Fibroblast of villous mesenchyme (primary cell): ENCODE measurements at places on chromosomes 1 and 21. TPM values are rescaled to one million over a fixed set of nuclear protein-coding genes. Genes with fewer than 3 reads are reported as not detected.

DNA sequence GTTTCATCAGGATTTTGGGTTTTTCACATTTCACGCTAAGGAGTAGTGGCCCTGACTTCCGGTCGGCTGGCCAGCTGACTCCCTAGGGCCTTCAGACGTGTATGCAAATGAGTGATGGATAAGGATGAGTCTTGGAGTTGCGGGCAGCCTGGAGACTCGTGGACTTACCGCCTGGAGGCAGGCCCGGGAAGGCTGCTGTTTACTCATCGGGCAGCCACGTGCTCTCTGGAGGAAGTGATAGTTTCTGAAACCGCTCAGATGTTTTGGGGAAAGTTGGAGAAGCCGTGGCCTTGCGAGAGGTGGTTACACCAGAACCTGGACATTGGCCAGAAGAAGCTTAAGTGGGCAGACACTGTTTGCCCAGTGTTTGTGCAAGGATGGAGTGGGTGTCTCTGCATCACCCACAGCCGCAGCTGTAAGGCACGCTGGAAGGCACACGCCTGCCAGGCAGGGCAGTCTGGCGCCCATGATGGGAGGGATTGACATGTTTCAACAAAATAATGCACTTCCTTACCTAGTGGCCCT lies 23.1 kb upstream of the TNFRSF1B start:
- DNase-seq, result peak; percentile 100

Gene HAO2
- total RNA-seq, result not detected in 2 replicates

- DNase-seq, result no peak
Measured at GRCh38 chr1:47555841-47556560, 118.2 kb downstream of the FOXD2 start.

Gene RBM11
- 0.32 and 0.43 TPM in 2 replicates for total RNA-seq

Gene SLC22A15
- total RNA-seq, result 7.8 and 9.3 TPM in 2 replicates

Gene RAB3B
- 58.9 and 77.3 TPM in 2 replicates for total RNA-seq

DNA sequence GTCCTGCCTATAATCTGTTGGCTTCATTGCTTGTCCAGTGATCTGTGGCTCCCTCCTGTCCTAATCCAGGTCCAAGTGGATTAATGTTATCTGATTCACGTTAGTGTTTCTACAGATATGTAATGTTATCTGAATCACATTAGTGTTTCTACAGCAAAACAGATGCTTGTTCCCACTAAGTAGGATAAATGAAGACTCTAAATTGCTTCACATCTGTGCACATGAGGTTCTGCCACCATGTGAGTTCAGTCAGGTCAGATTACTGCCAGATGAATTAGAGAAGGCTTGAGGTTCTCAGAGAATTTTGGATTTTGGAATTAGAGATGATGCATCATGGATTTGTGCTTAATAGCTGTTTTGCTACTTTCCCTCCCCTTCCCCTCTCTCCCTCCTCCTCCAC lies 13.2 kb downstream of the DISC1 start:
- no peak for DNase-seq

Gene KRTAP12-3
- total RNA-seq, result not detected in 2 replicates

- no peak for DNase-seq
Measured at GRCh38 chr1:167135281-167135840, 41.5 kb downstream of the STYXL2 start.

GRCh38 chr21:34807146-34807880 lies 138.5 kb downstream of the CLIC6 start:
- peak; percentile 97 for DNase-seq

DNA sequence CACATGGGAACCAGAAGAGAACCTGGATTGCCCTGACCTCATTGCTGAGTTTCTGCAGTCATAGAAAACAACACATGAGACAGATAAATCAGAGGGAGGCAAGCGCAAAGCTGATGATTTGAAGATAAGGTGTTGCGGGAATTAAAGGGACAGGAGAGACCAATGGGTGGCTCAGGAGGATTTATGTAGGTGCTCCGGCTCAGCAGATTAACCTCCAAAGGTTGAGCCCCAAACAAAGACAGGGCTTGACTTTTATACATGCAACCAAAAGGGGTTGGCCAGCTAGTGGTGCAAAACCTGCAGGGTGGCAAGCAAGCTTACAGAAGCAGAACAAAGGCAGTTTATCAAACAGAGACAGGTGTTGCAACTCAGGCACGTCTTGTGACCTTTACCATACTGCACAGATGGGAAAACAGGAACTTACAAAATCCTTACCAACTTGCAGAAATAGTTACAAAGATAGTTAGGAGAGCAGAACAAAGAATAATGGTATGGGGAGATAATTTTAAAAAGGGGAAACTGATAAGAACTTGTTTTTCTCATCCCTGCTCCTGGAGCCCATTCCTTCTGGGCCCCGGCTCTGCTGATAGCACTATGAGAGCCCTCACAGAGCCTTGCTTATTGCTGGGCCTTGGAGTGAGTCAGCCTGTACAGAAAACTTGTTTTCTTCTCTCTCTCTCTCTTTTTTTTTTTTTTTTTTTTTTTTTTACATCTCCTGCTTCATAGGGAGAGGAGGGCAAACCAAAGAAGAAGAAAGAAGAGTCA lies 93.6 kb downstream of the SNRPE start:
- DNase-seq, result no peak

DNA sequence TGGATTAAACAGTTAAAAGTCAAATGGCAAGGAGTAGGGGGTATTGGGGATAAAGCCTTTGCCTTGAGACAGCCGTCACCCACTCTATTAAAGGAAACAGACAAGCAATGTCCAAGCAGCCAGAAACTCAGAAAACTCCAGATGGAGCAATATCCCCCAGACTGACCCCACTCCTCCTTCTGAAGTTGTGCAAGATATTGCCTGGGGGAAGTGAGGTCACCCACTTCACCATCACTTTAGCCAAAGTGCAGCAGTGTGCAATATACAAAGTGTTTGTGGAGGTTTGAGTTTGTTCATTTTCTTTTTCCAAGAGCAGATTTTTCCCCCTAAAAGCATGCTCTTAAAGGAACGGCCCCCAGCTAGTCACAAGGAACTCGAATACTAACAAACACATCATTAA lies 125.1 kb downstream of the ETS2 start:
- peak; percentile 94 for DNase-seq

- peak; percentile 63 for DNase-seq
Measured at GRCh38 chr1:115828101-115829022, 12.6 kb downstream of the NHLH2 start.

- no peak for DNase-seq
Measured at GRCh38 chr1:186499571-186499970, 38.7 kb upstream of the PDC start.

DNA sequence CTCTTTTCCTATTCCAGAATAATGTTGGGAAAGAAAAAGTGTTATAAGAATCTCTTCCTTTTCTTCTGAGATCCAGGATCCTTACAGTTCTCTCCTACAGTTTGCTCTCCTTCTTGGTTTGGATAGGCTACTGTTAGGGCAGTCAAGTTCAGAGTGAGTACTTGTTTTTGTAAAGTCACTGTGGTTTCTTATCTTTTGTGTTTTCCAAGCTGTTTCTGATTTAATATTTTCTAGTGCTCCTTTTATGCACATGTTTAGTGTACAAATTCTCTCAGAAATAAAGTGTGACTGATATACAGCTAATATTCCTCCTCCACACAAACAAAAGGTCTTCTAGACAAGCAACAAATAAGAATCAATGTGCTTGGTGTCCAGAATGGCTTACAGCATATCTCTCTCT lies 107.7 kb downstream of the BACH1 start:
- DNase-seq, result peak; percentile 10

Gene CD34
- 0.32 and 0.43 TPM in 2 replicates for total RNA-seq

GRCh38 chr1:61083013-61083806 lies 849 bp downstream of the NFIA start:
- no peak for DNase-seq

Gene CLIC6
- under 0.01 TPM in 2 replicates for total RNA-seq

DNA sequence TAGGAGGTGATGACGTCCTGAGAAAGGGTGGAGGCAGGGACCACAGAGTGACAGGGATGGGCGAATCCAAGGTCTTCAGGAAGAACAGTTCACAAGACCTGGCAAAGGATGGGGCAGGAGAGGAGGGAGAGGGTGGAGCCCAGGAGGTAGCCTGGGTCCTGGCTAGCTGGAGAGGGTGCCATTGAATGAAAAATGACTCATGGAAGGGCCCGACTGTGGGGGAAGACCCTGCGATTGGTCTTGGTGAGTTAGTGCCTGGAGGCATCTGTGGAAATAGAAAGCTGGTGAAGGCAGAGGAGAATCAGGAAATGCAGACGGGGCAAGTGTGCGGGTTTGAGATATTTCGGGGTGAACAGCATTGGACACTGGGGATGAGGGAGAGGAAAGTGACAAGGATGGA lies 60.3 kb upstream of the SLC45A1 start:
- DNase-seq, result no peak

Gene CPT2
- total RNA-seq, result 13.2 and 19.0 TPM in 2 replicates

DNA sequence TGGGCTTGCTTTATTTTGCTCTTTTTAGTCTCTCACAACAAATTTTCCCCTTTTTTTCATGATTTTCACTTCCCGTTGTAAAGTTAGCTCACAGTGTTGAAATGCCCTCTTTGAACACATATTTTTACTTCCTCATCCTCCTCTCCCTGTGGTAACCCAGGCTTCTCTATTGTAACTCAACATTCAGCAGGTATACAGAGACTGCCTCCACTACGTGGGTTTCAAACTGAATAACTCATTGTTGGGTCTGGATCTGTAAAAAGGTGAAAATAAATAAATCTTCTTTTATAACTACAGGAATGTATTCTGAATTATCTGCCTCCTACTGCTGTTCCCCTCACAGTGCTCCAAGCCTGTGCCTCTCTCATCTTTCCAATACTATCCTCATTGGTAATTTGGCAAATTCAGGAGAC lies 166.4 kb downstream of the RUNX1 start:
- DNase-seq, result no peak

GRCh38 chr1:28927648-28928313 lies 13.4 kb downstream of the EPB41 start:
- peak; percentile 52 for DNase-seq

- no peak for DNase-seq
Measured at GRCh38 chr1:82299056-82299455, 498.3 kb downstream of the ADGRL2 start.

DNA sequence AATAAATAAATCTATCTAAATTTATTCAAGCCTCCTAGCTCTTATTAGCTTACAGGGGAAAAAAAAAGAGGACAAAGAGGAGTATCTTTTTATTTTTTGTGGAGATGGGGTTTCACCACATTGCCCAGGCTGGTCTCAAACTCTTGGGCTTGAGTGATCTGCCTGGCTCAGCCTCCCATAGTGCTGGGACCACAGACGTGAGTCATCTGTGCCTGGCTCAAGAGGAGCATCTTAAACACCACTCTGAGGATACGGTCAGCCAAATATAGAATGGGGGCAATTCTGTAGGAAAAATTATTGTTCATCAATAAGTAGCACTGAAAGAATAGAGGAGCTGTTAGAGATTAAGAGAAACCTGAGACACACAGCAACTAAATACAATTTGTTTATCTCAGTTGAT lies 24.1 kb downstream of the SLC45A3 start:
- DNase-seq, result no peak

DNA sequence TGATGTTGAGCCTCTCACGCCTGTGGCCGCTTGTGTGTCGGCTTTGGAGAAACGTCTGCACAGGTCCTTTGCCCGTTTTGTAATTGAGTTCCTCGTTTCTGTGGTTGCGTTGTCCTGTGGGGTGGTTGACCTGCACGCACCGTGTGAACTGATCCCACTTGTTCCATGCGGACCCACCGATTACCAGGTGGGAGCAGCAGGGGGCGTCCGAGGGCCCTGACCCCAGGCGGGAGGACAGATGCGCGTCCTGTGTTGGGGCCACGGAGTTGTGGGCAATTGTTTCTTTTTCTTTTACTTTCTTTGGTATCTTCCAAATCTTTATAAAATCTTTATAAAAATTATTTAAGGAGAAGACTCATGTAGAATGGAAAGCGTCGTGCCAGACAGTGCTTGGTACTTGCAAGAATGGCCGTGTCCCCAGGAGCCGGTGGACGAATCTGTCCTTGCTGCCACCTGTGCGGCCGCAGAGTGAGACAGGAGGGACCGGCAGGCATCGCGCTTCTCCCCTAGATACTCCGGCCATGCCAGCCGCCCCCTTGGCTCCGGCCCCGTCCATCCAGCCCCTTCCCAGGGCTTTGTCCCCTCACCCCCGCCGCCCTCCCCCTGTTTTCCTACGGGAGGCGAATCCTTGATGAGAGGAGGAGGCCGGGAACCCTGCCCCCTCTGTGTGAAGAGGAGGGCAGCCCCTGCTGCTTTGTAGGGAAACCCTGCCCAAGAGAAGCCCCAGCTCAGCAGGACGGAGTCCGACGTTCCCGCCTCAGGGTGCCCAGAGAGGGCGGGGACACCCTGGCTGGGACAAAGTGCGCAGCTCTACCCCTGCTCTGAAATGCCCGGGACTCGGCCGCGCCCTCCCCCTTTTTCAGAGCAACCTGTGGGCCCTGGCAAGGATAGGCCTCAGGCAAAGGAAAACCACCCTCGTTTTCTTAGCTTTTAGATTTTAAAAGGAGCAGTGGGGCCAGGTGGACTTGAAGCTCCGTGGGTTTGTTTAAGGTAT lies 41.7 kb downstream of the PRKCZ start:
- DNase-seq, result no peak

- DNase-seq, result no peak
Measured at GRCh38 chr1:100780814-100781213, 61.3 kb downstream of the VCAM1 start.

- no peak for DNase-seq
Measured at GRCh38 chr1:71645015-71645414, 564.2 kb upstream of the ZRANB2 start.

Gene RCAN1
- 91.5 and 308 TPM in 2 replicates for total RNA-seq

Gene CTNNBIP1
- 13.4 and 20.3 TPM in 2 replicates for total RNA-seq
